ENCODE measurements at places on chromosomes 12 and 14.

DNA sequence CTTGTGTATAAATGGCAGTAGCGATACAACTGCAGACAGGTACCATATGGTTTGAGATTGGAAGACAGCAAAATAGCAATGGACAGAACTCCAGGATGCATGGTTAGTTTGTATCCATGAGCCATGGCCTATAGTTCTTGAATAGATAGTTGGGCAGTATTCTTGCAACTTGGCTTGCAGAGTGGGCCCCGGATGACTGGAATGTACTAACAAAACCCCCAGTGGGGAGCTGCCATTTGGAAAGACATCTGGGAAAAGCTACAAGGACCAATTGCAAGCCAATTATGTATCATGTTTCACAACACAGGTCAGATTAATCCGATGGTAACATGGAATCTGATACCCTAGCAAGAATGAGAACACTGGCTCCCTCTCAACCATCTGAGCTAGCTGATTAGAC, 279.6 kb downstream of the RERGL start:
- DNase-seq, result no peak

DNA sequence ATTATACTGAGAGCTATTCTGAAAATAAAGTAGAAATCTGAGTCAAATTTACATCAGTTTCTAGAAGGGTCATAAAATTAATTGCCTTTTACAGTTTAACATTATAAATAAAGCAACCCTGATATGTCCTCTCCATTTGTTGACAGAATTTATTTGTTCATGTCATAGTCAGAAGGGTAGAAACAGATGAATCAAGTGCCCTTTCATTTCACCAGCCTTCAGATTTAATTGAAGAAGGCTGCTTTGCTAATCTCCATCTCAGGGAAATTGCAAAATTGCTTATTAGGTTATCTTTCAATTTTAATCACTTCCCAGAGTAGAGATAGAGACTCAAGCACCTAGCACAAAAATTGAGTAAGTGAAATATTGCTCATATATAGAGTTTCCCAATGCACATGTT, 76.8 kb downstream of the ATXN7L3B start:
- DNase-seq, result no peak

- DNase-seq, result no peak
Observed at GRCh38 chr12:24379433-24379832, 430.0 kb upstream of the SOX5 start.

- DNase-seq, result no peak
Observed at GRCh38 chr14:105215602-105216001, 32.7 kb upstream of the BTBD6 start.

DNA sequence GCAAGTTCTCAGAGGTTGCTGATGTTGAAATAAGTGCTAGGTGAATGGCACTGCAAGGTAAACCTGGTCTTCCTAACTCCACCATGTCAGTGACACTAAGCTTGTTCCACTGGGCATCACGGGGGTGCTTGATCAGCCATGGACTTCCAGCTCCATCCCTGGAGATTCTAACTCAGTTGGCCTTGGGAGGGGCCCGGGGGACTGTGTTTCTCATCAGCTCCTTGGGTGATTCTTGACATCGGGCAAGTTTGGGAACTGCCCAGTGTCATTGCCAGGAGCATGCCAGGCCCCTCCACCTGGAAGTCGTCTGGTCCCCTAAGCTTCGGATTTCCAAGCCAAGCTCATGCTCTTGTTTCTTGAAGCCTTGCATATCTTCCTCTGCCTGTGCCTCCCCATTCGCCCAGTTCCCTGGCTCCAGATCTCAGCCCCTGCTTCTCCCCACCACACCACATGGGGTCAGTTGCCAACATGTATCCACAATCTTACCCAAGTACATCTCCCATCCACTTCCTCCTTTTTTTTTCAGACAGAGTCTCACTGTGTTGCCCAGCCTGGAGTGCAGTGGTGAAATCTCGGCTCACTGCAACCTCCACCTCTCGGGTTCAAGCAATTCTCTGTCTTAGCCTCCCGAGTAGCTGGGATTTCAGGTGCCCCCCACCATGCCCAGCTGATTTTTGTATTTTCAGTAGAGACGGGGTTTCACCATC, 30.7 kb upstream of the RFLNA start:
- DNase-seq, result no peak

GRCh38 chr12:115403253-115403652, 719.3 kb upstream of the TBX3 start:
- DNase-seq, result no peak

DNA sequence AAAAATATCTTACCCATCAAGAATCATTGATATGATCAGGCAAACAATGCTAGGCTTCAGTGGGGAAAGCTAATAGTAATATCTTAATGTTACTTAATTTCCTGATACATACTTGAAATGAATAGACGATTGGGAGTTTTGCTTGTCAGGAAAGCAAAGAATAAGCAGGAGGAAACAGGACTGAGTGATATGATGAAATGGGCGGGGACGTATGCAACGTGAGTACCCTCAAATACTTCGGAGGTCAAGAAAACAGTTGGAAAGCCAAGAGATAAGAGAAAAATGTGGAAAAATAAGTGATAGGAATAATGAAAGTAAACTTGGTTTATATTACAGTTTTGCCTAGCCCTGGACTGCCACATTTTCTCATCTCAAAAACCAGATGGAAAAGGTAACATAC, 49.2 kb downstream of the METTL25 start:
- DNase-seq, result no peak

DNA sequence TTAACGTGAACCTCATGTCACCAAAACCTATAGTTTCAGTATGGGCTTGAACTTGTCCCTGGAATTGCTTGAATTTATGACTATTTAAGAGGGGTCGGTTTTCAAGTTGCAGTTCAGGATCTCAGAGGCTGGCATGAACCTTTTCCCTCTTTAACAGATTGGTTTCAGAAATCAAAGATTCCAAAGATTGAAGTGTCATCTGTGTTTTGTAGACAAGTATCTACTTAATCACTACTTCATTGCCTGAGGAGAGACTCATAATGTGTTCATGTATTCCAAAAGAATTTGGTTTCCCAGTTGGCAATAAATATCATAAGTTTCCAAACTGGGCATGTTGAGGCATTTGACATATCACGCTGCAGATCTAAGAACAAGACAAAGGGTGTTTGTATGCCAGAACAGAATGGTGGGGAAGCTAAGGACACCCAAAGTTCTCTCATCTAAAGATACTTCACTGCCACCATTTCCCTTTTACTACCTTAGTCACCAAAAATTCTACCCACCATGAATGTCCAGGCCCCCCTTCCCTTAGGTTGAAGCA, 199.5 kb downstream of the NUAK1 start:
- no peak for DNase-seq

GRCh38 chr12:132560364-132560613, 50.1 kb downstream of the LRCOL1 start:
- no peak for DNase-seq

- no peak for DNase-seq
Observed at GRCh38 chr12:104551313-104551931, 94.7 kb downstream of the CHST11 start.

DNA sequence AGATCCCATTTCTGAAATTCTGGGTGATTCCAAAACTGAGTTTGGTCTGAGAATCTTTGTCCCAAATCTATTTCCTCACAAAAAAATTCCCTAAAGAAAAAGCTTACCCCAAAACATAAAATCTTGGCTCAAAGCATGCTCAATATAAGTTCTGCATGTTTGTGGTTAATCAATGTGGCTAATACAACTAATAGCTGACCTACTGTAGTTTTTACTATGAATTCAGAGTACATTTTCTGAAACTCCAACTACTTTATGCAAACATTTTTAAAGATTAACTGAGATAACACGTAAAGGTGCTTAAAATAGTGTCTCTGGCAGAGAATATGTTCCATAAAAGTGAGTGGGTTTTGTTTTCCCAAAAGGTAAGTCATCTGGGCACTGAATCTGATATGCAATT, 133.1 kb downstream of the MED13L start:
- DNase-seq, result no peak

GRCh38 chr14:52146504-52146903, 77.6 kb upstream of the NID2 start:
- no peak for DNase-seq

- no peak for DNase-seq
Observed at GRCh38 chr12:39401459-39401858, 41.5 kb downstream of the KIF21A start.

DNA sequence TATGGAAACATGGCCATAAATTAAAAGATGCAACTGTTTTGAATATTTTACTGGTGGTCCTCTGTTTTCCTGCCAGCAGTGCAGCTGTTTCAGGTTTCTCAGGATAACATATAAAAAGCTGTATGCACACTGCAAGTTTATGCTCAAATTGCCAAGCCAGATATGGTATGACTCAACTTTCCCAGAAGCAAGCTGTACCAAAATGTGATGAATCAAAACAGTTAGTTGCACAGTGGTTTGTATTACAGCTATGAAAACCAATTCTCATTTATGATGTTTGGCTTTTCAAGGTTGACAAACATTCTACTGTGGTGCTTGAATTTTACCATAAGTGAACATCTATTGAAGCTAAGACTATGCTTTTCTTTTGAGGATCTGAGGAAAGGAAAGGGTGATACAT, 15.5 kb downstream of the TRMT5 start:
- peak; percentile 18 for DNase-seq

- DNase-seq, result peak; percentile 27
Observed at GRCh38 chr14:50531595-50532501, 521 bp downstream of the MAP4K5 start.

DNA sequence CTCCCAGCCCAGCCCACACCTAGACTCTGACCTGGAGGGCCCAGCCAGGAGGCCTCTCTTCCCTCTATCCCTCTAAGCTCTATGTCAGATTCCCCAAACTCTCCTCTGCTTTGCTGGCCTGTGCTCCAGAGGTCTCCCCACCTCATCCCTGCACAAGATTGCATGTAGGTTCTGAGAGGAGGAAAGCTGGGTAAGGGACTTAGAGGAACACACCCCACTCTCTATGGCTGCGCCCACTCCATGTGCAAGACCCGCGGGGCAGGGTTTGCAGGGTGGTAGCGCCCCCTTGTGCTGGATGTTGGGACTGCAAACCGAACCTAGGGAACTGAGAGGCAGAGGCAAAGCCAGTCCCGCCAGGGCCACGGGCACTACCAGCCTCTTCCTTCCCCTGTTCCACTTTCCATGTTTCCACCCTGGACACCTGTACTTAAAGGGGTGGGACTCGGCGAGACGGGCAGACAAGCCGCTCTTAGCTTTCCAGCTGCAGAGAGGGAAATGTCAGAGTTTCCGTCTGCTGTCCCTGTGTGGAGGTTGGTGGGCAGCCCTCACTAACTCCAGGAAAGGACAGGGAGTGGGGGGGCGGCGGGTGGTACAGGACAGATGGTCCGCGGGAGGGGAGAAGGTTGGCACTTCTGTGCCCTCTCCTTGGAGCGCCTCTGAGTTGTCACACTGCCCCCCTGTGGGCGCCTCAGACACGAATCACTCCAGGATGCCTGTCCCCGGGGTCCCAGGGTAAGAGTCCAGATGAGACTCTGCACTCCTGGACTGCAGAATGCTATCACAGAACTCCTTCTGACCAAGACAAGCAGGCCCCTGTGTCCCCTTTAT, 16.8 kb downstream of the MMP14 start:
- DNase-seq, result peak; percentile 80

GRCh38 chr12:49923035-49923644, 19.4 kb upstream of the FAIM2 start:
- no peak for DNase-seq

DNA sequence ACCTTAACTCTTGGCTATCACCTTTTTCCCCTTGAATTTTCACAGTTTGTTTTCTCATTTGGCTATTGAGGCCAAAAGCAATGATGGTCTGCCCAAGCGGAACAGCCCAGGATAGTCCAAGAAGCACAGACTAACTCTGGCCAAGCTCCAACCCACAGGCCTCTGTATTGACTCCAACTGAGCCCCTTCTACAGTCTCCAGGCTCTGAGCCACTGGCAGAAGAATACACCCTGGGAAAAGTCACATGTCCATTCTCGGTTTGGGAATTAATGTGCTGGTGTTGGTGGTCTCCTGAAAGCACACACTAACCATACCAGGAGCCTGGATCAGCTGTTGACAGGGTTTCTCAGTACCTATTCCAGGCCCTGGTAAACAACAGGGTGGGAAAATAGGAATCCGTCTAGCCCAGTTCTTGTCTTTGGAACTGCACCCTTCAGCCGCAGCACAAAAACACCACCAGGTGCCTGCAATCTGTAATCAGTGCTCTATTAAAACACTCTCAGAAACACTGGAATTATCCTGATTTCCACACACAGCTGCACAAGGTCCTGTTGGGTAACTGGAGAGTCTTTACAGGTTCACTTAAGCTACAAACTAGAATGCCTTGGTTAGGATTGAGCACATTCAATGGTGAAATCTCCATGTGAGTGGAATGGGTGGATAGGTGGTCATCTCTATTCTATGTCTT, 63.6 kb downstream of the STXBP6 start:
- no peak for DNase-seq

GRCh38 chr14:93977790-93978581, 1.6 kb upstream of the ASB2 start:
- peak; percentile 84 for DNase-seq

DNA sequence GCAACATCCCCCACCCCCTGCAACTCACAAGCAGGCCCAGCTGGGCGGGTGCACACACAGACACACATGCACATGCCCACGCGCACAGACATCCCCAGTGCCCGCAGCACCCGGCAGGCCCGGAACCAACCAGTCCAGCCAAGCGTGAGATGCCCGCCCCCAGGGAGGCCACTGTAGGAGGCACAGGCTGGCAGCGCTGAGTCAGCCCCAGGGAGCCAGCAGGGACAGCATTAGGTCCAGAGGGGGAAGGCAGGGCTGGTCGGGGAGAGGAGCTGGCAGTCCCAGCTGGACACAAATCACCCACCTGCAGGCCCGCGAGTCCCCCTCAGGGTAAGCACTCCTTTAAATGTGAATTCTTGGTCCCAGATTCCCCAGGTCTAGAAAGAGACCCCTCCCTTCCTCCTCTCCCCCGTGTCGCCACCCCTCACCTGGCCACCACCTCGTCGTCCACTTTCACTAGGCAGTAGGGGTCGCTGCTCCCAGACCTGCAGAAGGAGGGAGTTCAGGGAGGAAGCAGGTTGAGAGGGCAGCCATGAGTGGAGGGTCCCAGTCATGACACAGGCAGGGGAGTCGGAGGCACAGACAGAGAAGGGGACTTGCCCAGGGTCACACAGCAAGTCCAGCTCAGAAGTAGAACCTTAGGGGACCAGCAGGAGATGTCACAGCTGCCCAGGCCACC, 5.0 kb downstream of the RASAL1 start:
- no peak for DNase-seq

GRCh38 chr14:70789361-70789760, 20.0 kb downstream of the MAP3K9 start:
- no peak for DNase-seq

DNA sequence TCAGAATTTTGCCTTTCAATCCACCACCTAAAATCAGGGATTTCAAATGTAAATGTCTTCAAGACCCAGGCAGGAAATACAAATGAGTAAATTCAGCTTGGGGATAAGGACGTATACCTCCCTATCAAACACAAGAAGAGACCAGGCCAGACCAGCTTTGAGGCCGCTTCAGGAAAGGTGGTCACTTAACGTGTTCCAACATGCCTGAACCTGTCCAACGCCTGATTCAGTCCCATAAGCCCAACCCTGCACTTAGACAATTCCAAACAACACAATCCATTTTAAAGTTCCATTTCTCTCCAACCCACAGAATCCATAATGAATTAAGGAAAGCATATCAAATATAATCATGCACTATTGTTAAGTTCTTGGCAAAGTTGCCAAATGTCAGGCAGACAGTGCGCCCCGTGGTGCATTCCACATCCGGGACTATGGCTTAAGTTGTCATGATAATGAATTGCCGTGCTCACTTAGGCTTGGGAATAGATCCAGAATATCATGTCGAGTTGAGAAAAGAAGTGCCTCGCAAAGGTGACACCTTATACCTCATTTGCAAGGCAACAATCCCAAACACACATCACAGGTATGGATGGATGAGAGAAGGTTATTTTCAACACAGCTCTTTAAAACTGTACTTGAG, 35.5 kb downstream of the CCDC60 start:
- no peak for DNase-seq
